ENCODE measurements at places on chromosomes 3 and 15.

DNA sequence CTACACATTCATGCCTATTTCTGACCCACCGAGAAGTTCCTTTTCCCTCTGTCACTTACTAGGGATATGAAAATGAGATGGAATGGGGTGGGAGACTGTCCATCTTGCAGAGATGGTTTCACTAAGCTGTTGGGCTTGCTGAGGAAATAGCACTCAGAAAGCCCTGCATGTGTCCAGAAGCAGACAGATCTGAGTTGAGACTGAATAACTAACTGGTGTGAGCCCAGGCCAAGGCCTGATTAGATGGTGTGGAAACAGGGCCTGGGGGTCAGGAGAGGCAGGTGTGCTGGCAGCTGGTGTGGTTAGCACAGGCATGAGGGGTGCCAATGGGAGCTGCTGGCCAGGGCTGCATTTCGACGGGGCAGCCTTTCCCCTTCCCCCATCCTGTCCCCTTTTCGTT, 72.1 kb downstream of the CLSTN2 start:
- DNase-seq, result no peak

DNA sequence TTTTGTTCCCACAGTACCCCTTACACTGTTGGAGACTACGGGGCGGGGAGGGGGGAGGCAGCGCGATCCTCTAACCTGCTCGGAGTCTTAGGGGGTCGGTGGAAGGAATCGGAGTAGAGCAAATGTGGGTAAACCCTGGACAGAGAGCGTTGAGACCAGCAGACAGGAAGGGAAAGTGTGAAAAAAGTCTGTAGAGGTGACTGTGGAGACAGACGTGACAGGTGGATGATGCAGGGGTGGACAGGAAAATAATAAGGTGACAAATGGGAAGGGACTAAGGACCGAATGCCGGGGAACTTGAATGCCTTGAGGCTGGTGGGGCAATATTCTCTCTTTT, 424 bp downstream of the EAF2 start:
- DNase-seq, result no peak

DNA sequence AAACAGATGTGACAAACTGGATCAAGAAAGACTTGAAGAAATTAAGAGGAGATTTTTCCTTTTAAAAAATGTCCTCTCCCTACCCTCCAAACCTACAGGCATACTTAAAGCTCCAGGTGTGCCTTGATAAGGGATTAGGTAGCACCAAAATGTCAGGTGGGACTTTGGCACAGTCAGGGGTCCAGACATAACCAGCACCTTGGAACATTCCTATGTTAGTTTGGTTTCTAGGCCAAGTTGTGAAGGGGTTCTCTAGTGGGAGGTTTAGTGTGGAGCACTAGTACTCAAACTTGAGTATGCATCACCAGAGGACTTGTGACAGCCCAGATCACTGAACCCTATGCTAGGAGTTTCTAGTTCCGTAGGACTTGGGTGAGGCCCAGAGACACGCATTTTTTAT, 13.9 kb downstream of the ILDR1 start:
- DNase-seq, result no peak

- peak; percentile 32 for DNase-seq
These were observed 5.5 kb downstream of the TMEM266 start for GRCh38 chr15:76065245-76065644.

DNA sequence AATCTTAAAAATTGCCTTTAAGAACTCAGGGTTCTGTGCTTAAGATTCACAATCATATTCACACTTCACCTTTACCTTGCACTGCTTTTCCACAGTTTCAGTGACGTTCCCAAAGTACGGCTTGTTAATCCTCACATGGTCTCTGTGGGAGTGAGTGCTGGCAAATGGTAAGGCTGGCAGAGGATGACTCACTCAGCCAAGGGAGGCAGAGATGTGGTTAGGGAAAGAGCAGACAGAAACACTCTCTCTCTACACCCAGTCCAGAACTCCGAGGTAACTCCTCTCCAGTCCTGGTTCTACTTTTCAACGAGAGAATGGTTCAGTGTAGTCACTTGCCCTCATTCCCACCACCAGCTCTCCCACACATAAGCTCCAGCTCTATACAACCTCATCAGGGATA, 33.1 kb downstream of the RASGRP1 start:
- no peak for DNase-seq

DNA sequence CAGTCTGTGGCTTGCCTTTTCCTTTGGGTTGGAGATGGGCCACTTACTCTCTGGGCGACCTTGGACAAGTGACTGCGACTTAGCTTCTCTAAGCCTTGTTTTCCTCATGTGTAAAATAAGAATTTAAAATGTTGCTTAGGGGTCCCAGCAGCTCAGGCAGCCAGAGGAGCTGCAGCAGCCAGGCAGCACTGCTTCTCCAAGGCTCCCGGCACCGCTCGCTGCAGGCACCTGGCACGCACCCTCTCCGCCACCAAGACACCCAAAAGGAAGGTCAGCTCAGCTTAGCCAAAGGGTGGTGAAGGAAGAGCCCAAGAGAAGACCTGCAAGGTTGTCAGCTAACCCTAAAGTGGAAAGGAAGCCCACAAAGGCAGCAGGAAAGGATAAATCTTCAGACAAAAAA, 10.7 kb upstream of the AMOTL2 start:
- DNase-seq, result no peak

GRCh38 chr3:44427683-44428082, 49.8 kb downstream of the ZNF445 start:
- no peak for DNase-seq

- no peak for DNase-seq
These were observed 31.7 kb downstream of the PRR20G start for GRCh38 chr3:127256138-127256537.

- no peak for DNase-seq
These were observed 30.9 kb downstream of the PIAS1 start for GRCh38 chr15:68085052-68085451.

DNA sequence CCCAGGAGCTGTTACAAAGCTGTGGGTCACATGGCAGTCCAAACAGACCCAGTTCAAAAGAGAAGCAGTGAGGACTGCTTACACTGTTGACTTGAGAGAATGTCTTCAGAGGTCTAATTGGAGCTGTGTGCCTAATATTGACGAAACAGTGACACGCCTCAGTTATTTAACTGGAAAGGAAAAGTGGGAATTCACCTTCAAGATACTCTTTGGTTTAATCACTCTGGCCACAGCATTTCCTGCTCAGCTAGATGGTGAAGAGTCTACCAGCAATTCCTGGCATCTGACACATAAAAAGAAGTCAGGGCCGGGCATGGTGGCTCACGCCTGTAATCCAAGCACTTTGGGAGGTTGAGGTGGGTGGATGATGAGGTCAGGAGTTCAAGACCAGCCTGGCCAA, 326.4 kb downstream of the SV2B start:
- peak; percentile 43 for DNase-seq

DNA sequence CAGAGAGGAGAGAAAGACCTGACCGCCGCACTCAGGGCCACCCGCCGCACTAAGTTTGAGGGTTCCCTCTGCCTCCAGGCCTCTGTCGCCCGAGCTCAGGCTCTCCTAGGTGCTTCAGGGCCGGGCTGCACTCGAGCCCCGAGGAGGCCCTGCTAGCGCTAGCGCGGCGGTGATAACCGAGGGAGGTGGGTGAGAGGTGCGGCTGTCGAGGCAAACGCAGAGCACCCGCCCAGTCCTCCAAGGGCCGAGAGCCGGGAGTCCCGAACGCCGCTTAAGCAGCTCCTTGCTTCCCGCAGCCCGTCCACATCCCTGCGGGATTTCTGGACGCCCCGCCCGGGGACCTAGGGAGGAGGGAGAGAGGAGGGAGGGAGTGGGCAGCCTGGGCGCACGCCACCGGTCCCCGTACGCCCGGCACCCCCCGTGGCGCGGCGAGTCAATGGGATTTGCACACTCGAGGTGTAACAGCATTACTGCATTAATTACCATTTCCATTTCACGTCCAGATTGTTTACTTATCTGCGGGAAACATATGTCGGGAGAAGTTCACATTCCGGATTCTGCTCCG, 6.8 kb downstream of the SOX14 start:
- no peak for DNase-seq

- no peak for DNase-seq
These were observed 40.9 kb downstream of the MEF2A start for GRCh38 chr15:99606646-99607045.

DNA sequence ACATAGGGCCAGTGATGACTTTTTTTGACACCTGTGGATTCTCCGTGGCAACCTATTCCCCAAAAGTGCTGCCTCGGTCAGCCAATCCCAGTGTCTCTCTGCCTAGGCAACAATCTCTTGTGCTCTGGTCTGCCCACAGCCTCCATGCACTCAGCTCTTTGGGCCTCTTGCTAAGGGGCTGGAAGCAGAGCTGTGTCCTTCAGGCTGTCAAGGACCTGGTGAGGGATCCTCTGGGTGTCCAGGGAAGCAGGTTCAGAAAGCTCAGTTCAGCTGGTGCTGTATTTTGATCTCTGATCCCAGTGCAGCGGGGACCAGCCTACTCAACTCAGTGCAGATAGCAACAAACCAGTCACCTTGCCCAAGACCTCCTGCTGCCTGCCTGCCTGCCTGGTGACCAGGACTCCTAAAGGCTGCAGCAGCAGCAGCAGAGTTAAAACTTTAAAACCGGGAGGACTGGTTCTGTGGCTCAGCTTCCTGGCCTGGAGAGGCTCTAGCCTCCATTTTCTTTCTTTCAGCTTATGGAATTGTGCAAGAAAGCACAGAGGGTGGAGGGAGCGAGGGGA, 6.2 kb downstream of the PAK6 start:
- DNase-seq, result no peak

GRCh38 chr3:103589770-103590169, 1155.0 kb downstream of the ZPLD1 start:
- DNase-seq, result no peak

DNA sequence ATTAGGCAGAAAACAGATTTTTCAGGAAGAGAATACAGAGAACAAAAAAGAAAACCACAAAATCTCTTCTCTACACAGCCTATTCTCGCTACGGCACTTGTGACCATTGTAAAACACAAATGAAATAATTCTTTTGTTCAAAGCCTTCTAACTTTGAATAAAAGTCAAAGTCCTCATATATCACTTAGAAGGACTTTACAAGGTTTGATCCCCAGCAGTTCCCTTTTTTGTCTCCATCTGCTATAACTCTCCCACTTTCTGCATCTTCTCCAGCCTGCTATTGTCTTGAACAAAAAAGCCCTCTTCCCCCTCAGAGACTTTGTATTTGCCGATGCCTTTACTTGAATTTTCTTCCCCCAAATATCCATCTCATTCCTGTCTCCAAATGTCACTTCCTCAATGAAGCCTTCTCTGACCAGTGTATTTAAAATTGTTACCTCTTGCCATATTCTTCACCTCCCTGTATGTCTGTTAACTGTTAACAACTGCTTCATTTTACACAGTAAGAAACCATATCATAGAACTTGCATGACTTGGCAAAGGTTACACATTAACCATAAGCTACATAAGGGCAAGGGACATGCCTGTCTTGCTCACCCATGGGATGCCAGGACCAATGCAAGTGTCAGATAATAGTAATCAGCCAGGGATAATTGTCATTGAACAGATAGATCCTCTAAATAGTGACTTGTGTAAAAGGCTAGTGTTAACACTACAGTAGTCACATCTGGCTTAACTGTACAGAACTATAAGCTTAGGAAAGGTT, 122.4 kb downstream of the CBLB start:
- DNase-seq, result no peak

DNA sequence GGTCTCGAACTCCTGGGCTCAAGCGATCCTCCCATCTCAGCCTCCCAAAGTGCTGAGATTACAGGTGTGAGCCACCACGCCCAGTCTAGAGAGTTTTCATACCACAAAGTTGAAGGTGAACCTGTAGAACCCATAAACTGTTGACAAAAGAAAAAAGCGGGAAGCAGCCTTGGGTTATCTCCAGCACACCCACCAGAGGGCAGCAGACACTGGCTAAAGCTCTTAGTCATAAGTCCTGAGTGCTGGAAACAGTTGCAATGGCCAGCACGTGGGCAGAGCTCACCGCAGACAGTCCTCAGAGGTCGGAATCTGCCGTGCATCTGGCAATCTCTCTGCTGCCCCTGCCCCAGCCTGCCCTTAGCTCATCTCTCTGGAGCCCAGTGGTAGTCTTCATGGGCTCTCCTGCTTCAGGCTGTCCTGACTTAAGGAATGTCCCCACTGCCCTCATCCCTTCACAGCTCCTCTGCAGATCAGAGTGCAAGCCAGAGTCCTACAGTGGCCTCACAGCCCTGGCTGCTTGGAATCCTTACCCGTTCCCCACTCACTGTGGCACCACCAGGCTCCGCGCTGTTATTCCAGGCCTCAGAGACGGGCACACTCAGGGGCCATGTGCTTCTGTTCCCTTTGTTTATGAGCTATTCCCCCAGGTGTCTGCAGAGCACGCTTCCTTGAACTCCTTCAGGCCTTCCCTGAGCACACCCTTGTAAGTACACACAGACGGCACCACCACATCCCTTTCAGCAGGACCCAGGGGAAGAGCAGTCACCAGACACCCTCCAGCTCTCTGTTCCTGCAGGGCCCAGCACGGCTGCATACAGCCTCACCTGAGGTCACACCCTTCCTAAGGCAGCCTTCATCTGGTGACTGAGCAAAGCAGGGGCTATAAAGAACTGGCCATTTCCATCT, 8.8 kb upstream of the ELP6 start:
- DNase-seq, result peak; percentile 87

DNA sequence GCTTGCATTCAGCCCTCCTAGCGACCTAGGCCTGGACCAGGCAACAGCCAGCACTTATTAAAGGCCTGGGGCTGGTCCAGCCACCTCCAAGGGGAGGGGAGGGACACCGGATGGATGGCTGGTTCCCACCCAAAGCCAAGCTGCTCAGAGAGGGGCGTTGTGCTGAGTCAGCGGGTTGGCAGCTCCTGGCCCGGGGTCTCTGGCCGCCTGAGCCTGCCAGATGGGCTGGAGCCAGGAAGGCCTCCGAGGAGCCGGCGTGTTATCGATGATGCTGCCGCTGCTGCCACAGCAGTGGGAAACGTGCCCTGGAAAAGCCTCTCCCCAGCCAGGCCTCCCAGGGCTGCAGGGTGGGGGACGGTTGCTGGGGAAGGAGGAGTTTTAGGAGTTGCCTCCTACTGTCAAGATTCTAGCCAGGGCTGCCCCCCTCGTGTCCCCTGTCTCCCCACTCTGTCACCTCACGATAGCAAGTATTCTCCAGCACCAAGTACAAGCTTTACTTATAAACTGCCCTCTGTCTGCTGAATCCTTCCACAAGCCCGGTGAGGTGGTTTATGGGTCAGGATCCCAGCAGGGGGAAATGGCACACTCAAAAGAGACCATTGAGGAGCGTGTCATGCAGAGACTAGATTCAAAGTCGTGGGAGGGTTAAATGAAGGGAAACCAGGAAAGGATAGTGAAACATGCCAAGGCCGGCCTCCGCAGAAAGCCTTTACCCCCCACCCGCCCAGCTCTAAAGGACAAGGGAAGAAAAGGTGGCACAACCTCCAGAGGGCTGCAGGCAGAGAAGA, 43.2 kb upstream of the TSEN2 start:
- no peak for DNase-seq

- DNase-seq, result no peak
These were observed 670.0 kb downstream of the SI start for GRCh38 chr3:164408326-164408725.

GRCh38 chr15:95459273-95459672, 871.2 kb upstream of the NR2F2 start:
- no peak for DNase-seq

- no peak for DNase-seq
These were observed 1.1 kb downstream of the ZBTB47 start for GRCh38 chr3:42654331-42655201.
